Activated T-helper 9 cell treated with anti-CD3 and anti-CD28 coated beads, Interleukin-2, amount 50 U/mL, for 16 hours (primary cell): ENCODE measurements at places on chromosomes 5 and 9.

DNA sequence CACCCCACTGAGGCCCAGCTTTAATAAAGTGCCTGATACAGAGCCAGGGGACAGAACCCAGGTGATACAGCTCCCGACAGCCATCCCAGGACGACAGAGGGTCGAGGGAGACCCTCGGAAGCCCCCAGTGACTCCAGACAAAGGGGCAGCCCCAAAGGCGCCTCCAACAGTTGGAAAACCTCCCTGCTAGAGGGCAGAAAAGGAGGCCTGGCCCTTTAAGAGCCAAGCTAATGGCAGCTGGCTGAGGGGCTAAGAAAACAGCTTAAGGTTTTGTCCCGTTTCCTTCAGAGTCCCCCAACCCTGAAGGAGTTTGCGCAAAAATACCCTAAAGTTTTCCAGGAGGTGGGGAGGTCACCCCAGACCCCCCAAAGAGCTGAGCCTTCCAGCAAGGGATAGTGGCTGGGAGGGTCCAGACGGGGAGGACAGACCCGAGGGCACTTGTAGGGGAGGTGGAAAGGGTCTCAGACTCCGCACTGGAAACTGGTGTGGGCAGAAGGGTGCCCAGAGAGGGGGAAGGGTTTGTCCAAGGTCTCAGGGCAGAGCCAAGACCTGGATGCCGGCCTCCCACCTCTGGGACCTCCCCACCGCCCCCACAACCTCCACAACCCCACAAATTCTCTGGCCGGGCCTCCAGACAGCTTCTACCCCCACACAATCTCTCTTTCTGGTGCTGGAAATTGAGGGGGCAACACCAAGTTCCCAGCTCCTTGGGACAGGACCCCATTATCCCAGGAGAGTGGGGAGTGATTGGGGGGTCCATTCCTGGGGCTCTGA lies 8.2 kb upstream of the AK1 start:
- no peak for DNase-seq

DNA sequence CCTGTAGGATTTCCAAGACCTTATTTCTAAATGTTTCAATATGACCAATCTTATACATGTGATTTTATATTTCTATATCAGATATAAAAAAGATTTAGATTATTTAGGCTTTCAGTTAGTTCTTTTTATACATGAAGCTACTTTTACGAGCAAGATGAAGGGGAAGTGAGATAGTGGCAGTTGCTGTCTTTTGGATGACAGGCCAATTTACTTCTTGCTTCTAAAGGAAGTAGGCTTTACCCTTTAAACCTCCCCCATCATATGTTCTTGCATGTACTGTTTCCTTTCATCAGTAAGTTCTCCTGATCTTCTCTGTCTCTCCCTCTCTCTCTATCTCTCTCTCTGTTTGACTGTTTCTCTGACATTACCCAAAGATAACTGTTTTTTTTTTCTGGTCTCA lies 4.0 kb upstream of the TYRP1 start:
- no peak for DNase-seq

- DNase-seq = no peak
These were observed 47.1 kb upstream of the RAI14 start for GRCh38 chr5:34608859-34609648.

DNA sequence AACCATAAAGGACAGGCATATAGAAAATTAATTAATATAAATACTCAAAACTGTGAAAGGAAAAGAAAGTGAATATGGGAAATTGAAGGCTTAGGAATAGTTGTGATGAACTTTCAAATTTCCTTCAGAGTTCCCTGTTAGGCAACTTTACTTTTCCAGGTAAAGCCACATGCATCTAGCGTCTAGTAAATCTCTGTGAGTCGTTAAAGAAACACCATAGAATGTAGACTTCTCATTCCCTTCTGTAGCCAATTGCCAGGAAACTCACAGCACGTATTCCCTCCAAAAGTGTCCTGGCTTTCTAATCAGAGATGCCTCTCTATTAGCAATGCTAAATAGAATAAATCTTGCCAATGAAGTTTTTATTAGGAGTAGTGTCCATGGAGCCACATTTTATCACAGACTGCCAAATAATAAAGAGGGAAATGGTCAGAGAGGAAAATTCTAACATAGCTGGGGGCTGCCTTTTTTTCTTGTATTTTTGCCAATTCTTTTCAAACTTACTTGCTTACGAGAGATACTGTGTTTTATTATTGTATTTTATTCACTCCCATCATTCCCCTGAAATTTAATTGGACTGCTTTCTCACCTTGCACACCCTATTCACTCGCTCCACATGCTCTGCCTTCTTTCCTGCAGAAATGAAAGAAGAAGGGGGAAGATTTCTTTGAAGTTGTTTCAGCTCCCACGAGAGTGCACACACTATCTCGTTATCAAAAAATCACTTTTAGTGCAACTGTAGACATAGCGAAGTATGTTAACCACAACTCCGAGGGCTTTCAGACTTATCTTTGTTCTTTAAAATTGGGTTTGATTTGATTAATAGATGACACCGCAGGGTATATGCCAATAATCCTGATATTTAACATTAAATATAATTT lies 439.0 kb downstream of the CSNK1G3 start:
- no peak for DNase-seq

DNA sequence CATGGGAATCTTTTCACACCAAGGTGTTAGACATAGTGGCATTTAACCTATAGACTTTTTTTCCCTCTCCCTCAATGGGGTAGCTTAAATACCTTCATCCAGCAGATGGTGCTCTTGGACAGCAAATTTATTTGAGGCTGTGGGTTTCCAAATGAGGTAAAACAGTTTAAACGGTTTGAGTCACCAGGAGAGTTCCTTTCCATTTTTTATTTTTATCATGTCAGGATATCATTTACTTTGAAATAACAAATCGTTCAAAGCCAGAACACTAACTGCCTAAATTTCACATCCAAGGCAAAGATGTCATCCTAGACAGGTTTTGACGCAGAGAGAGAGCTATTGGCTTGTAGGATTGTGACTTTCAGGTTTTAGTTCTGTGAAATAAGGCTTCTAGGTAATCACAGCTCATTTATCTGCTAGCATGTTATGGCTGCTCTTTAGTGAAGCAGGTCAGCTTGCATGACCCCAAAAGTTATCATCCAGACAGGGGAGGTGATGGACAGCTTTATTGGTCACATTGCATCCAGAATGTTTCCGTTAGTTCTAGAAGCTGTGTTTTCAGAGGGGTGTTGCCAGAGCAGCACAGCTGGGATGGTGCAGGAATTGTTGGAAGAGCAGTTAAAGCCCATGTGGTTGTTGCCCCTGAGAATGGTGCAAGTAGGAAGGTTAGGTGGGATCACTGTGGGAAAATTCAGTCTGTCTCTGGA lies 69.8 kb downstream of the KDM4C start:
- no peak for DNase-seq

GRCh38 chr9:27369591-27369990 lies 72.6 kb upstream of the EQTN start:
- DNase-seq = no peak

GRCh38 chr9:137358126-137358525 lies 56.1 kb upstream of the NRARP start:
- DNase-seq = no peak

DNA sequence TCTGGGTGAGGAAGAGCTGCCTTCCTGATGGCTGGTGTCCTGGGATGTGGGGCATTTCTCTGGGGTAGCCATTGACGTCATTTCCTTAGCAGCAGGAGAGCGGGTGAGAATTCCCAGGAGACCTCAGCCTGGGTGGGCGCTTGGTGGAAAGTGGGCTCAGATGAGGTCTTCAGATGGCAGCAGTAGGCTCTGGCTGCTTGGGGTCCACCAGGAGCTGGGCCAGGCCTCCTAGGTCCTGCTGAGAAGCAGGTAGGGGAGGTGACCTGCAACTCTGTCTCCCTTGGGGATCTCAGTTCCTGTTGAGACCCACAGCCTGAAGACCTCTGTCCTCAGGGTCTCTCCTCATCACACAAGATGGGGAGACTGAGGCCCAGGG lies 31.5 kb downstream of the FAM163B start:
- no peak for DNase-seq

DNA sequence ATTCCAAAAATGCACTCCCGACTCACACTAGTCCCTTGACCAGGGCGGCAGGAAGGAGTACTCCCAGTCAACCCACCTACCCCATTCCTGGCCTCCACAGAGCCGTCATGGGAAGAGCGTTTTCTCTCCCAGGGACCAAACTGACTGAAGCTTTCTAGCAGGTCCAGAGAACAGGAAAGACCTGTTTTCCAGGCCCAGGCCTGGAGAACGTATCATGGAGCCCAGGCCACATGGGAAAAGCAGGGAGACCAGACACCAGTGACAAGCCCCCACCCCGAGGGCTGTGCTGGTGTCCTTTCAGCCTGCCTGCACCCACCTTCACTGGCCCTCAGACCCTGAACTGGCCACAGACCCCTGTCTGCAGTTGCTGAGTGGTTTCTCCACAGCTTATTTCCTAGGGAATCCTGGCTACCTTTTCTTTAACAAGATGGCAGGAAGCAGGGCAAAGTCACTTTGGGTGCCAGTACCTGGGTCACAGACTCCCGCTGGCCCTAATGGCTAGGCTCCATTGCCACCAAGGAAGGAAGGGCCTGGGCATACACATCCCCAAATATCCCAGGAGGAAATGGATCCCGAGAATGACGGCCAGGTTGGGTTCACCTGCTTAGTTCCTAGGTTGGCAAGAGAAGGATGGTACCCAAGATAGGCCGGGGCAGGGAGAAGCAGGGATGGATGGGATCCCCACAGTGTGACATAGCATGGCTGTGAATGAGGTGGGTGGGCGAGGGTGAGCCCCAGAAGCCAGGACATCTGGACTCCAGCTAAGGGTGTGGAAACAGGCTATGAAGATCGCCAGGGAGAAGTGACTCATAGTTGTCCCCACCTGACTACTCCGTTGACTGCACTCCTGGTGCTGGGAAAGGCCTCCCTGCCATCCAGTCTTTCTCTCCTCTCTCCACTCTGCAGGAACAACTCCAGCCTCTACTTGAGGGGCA lies 12.2 kb downstream of the CCNI2 start:
- no peak for DNase-seq

DNA sequence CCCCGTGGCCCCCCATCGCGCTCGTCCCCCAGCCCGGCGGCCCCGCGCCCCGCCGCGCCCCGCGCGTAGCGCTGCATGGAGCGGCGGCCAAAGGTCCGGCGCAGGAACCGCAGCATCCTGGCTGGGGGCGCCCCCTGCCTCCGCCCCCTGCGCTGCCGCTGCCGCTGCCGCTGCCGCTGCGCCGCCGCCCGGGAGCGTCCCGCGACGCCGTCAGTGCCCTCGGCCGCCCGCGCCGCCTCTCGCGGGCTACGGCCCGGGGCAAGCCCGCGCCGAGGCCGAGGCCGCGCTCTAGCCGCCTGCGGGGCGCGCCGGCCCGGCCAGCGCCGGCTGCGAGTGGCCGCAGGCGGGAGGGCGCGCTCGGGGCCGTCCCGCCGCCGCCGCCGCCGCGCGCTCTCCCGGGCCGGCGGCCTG lies 523 bp downstream of the EPB41L4B start:
- no peak for DNase-seq

DNA sequence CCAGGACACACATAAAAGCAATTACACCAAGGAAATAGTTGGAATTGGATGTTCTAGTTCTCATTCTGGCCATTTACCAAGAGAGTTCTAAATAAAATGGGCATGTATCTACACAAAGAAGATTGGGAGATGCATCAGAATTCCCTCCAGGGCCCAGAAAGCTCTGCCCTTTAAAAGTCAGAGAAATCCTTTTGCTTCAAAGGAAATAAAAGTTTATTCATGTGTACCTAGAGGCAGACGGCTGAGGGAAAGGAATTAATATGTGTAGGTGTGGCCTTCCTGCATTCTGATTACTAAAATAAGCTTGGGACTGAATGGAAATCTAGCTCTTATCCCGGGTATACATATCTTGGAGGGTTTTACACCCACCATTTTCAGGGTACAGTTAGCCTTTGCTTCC lies 719.4 kb downstream of the SEMA5A start:
- no peak for DNase-seq

GRCh38 chr5:54313311-54314270 lies 3.2 kb upstream of the ARL15 start:
- DNase-seq = no peak

- DNase-seq = no peak
These were observed 546.3 kb downstream of the EBF1 start for GRCh38 chr5:158553195-158553961.

DNA sequence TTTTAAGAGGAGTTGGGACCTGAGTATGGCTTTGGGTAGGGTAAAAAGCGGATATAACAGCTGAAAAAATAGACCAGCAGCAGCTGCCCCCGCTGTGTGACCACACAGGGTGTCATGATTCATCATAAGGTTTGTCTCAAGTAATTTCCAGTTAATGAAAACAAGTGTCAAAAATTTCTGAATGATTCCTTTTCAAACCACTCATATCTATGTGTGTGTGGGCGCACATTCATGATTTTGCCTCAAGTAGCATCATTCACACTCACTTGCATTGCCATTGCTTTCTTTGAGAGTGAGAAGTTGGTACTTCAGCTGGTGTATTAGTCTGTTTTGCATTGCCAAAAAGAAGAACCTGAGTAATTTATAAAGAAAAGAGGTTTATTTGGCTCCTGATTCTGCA lies 12.1 kb upstream of the TNFAIP8 start:
- DNase-seq = peak; percentile 57

GRCh38 chr5:79729679-79730078 lies 40.0 kb downstream of the CMYA5 start:
- DNase-seq = no peak

- no peak for DNase-seq
These were observed 168.0 kb downstream of the PRDM9 start for GRCh38 chr5:23675456-23675855.

DNA sequence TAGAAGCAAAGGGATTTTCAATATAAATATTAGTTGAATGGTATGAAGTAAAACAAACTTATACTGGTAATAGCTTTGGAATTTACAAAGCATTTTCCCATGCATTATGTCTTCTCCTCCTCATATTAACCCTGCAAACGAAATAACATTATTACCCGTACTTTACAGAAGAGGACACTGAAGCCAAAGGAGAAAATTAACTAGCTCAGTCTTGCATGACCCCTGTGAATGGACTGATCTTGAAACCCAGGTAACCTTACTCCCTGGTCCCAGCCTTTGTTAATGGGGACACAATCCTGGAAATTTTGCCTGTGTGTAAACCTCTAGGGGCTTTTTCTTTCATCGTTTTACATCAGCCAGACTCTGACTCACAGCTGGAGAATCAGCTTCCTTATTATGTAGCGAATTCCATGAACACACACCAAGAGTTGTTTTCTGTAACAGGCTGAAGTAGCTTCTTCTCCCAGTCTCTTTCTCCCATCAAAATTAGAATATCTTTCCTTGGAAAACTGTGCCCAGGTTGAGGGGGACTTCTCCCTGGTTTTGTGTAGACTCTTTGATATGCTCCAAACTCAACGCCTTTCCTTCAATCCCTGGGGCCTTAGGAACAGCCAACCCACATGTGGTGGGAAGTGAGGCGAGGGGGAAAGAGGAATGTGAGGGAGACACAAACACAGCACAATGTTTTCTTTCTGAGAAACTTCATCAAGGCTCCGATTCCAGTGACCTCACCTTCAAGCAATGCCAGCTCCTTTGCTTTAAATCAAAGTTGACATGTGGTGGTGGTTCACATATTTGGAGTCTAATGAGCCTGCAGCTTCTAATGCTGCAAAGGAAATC lies 480.9 kb upstream of the PAPPA start:
- DNase-seq = no peak

DNA sequence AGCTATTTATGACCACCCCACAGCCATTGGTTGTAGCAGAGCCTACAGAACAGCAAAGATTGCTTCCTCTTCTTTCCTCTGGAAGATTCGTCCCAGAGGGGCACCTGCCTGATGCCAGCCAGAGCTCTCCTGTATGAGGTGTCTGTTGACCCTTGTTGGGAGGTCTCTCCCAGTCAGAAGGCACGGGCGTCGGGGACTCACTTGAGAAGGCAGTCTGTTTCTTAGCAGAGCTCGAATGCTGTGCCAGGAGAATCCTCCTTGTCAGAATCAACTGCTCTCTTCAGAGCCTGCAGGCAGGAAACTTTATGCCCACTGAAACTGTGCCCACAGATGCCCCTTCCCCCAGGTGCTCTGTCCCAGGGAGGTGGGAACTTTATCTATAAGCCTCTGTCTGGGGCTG lies 479.5 kb upstream of the IZUMO3 start:
- DNase-seq = no peak
